ENCODE measurements at places on chromosomes 2 and 18.

GRCh38 chr18:62187543-62188510 lies 772 bp downstream of the RELCH start:
- peak; percentile 1 for DNase-seq

- no peak for DNase-seq
These were observed 112.5 kb downstream of the AP1S3 start for GRCh38 chr2:223724861-223725260.

GRCh38 chr2:8168022-8168717 lies 513.7 kb upstream of the ID2 start:
- DNase-seq = no peak

GRCh38 chr2:11132036-11132671 lies 23.1 kb upstream of the SLC66A3 start:
- DNase-seq = no peak

GRCh38 chr18:12839526-12840196 lies 44.4 kb downstream of the PTPN2 start:
- no peak for DNase-seq

DNA sequence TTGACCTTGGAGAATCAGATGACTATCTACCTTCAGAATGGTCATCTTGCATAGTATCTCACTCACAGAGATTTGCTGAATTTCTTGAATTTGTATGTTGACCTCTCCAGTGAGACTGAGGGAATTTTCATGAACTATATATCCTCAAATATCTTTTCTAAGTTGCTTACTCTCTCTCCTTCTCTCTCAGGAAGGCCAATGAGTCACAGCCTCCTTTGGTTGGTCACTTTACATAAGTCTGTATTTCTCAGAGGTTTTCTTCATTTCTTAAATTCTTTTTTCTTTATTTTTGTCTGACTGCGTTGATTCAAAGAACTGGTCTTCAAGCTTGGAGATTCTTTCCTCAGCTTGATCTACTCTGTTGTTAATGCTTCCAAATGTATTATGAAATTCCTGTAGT lies 51.7 kb downstream of the VIT start:
- DNase-seq = no peak

DNA sequence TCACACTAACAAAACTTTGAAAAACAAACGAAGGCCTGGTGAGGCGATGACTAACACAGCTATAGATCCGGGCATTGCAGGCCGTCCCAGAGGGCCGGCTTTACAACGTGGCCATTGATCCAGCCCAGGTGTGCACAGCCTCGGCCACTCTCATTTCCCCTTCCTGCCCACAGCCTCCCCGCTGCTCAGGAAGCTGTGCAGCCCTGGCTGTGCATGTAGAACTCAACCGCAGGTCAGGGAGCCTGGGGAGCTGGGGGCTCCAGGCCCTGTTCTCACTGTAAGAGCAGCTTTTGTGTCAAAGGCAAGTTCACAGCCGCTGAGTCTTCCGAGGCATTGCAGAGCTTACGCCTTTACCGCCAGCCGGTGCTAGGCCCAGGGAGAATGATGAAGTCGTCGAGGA lies 87.2 kb downstream of the LONRF2 start:
- DNase-seq = no peak

- no peak for DNase-seq
These were observed 519 bp downstream of the TTL start for GRCh38 chr2:112482309-112483041.

DNA sequence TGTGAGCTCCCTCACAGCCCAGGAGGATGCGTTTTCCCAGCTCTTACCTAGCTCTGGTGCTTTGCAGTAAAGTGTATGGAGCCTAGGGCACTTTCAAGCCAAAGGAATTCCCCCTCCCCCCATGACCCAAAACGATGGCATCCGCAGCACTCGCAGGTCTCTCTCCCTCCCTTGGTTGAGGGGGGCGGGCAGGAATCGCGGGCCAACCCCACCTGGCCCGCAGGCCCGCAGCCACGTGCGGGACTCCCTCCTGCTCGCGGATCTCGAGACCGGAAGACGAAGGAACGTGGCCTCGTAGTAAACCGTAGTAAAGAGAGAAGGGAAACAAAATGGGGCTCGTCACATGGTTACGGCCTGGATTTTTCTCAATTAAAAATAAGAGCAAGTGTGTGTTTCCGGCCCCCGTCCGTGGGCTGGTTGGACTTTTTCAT lies 8.5 kb downstream of the IRS1 start:
- peak; percentile 63 for DNase-seq

- no peak for DNase-seq
These were observed 1045.7 kb upstream of the CELF4 start for GRCh38 chr18:38611036-38611964.

DNA sequence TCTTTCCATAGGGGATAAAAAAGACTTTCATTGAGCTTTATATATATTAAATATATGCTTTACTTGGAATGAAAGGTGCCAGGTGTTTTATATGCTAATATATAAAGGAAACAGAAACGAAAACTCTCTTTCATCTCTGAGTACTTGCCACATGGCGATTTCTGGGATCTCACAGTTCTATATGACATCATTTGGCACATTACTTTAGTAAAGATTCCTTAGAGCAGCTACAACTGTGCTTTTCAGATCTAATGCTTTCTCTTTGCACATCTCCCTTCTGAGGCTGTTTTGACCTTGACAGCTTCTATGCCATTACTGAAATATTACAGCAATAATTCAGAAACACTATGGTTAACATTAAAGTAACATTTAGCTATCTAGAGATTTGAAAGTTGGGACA lies 1082.9 kb upstream of the CDH2 start:
- DNase-seq = no peak

DNA sequence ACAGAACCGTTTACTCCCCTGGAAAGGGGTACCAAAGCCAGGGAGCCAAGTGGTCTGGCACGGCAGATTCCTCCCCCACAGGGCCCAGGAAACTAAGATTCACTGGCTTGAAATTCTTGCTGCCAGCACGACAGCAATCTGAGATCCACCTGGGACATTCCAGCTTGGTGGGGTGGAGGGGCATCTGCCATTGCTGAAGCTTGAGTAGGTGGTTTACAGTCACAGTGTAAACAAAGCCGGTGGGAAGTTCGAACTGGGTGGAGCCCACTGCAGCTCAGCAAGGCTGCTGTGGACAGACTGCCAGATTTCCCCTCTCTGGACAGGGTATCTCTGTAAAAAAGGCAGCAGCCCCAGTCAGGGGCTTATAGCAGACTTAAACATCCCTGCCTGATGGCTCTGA lies 901.7 kb upstream of the LRRTM1 start:
- no peak for DNase-seq

- no peak for DNase-seq
These were observed 101.0 kb downstream of the MEP1B start for GRCh38 chr18:32290810-32291209.
